NCI-H1930 (cell line): ENCODE measurements at places on chromosomes 5 and 9.

GRCh38 chr5:75734913-75735789 lies 17.9 kb upstream of the POC5 start:
- peak; percentile 15 for DNase-seq

GRCh38 chr5:170306381-170306831 lies 8.8 kb upstream of the LCP2 start:
- no peak for DNase-seq

DNA sequence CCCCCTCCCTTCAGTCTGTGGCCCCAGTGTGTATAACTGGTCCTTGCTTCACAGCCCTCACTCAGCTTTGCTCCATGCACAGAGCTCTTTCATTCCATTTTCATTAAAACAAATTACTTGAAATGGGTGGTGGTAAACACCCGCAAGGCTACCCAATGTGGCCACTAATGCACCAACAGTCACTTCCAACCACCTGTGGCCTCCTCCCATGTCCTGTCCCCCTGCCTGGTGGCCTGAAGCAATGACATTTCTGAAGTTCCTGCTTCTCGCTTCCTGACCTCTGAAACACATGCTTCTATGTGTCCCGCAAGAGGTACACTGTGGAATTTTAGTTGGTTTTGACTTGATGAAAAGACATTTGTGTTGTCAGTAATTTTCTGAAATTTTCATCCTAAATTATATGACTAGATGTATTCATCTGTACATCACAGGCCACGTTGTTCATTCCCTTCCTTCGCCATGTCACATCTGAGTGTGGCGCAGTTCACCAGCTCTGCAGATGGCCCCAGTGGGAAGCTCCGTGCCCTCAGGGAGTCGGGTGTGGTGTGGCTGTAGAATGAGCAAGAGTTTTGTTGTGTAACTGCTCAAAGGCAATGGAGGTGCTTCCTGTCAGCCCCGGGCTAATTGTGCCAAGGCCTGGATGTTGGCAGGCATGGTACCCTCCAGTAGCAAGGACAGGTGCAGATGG lies 9.6 kb downstream of the ROPN1L start:
- DNase-seq: no peak

DNA sequence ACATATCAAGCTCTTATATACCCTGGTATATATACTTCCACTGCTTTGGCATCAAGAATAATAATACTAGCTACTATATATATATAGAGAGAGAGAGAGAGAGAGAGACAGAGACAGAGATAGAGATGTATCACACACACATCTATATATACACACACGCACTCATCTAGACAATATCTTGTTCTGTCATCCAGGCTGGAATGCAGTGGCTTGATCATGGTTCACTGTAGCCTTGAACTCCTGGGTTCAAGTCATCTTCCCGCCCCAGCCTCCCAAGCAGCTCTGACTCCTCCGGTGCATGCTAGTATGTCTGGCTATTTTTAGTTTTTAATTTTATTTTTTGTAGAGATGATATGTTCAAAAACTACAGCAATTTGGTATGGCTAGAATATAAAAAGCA lies 22.5 kb downstream of the ANKHD1 start:
- no peak for DNase-seq

GRCh38 chr5:56501781-56502557 lies 268.8 kb upstream of the ANKRD55 start:
- no peak for DNase-seq

DNA sequence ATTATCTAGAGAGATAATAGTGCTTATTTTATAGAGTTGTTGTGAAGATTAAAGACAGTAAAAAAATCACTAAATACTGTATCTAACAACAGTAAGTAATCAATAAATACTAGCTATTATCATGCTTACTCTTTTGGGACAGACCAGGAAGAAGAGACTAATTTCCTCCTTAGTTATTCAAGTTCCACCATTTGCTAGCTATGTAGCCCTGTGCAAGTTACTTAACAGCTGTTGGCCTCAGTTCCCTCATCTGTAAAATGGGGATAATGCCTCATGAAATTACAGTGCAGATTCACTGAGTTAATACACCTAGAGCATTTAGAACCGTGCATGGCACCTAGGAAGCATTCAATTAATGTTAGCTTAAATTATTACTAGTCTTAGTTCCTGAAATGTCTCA lies 2.6 kb downstream of the RBM18 start:
- DNase-seq: no peak

DNA sequence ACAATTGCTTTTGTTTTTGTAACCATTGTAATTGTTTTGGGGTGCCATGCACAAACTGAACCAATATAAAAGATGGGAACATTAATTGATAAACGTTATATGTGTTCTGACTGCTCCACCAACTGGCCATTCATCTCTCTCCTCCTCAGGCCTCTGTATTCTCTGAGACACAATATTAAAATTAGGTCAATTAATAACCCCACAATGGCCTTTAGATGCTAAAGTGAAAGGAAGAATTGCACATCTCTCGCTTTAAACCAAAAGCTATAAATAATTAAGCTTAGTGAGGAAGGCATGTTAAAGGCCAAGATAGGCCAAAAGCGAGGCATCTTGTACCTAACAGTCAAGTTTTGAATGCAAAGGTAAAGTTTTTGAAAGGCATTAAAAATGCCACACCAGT lies 448.4 kb upstream of the ITGA1 start:
- no peak for DNase-seq

DNA sequence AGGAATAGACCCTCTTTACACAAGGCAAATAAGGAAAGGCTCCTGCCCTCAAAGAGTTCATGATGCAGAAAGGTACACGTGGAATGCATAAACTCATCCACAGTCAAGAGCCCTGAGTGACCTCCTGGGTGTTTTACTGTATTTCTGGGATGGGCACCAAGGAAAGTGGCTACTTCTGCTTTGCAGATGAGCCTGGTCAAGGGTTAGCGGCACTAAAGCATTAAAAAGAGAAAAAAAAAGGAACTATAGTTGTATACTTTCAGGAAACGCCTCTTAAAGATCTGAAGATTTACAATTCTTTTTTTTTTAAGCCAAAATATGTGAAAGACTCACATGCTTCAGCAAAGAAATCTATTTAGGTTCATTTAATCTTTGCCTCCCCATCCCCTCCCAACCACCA lies 366.2 kb upstream of the PDE4D start:
- no peak for DNase-seq

DNA sequence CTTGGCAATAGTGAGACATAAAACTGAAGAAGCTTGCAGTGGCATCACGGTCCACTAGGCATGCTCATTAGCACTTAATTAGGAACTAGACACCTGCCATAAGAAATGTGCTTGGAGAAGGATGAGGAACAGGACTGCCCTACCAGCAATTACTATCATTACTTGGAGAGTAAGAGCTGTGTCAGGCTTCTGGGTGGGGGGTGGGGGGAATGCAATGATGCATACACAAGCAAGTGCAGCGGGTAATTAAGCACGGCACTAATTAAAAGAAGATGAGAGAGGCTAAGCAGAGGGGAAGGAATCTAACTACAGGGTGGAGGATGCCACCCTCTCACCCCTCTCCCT lies 53.1 kb downstream of the TLE1 start:
- DNase-seq: no peak

- DNase-seq: no peak
Observed at GRCh38 chr5:95928724-95929253, 32.9 kb downstream of the ELL2 start.

- no peak for DNase-seq
Observed at GRCh38 chr5:9408964-9409363, 136.9 kb downstream of the SEMA5A start.

DNA sequence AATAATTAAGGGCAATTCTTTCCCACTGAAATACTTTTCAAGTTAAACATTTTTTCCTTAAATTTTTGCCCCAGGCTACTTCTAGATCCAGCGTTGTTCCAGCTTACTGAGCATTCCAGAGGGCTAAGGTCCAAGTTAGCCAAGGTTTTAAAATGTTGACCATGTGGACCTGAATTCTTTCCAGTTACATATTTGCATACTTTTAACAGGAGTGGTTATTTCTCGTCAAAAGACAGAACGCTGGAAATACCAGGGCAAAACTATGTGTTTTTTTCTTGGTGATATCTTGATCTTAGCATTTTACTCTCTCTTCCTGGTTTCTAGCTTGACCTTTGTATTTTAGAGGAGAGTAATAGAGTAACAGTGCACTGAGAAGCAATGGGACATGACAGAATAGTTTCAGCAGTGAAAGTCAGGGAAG lies 32.8 kb downstream of the TMC1 start:
- DNase-seq: no peak

DNA sequence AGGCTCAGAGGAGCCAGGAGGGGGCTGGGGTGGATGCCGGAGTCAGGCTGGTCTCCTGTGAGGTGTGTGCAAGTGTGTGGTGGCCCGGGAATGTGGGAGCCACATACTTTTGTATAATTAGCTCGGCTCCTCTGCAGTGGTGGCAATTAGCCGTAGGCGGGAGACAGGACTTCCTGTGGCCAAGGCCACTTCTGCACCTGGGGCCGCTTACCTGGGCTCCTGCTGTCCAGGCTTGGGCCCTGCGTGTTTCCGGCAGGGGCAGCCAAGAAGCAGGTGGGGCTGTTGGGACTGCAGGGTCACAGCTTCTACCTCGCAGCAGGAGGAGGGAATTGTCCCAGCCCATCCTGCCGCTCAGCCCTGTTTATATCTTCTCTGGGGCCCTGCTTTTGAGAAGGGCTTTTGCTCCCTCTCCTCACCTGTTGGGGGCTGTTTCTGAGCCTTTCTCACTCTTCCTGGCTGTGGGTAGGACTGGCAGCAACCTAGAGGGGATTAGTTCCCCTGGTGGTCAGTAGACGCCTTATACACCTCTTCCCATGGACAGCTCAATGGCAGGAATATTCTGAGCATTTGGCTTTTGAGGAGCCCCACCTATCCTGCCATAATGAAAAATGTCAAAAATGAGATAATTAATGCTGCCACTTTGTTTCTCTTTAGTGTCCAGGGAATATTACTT lies 145.4 kb upstream of the PITX1 start:
- DNase-seq: no peak

DNA sequence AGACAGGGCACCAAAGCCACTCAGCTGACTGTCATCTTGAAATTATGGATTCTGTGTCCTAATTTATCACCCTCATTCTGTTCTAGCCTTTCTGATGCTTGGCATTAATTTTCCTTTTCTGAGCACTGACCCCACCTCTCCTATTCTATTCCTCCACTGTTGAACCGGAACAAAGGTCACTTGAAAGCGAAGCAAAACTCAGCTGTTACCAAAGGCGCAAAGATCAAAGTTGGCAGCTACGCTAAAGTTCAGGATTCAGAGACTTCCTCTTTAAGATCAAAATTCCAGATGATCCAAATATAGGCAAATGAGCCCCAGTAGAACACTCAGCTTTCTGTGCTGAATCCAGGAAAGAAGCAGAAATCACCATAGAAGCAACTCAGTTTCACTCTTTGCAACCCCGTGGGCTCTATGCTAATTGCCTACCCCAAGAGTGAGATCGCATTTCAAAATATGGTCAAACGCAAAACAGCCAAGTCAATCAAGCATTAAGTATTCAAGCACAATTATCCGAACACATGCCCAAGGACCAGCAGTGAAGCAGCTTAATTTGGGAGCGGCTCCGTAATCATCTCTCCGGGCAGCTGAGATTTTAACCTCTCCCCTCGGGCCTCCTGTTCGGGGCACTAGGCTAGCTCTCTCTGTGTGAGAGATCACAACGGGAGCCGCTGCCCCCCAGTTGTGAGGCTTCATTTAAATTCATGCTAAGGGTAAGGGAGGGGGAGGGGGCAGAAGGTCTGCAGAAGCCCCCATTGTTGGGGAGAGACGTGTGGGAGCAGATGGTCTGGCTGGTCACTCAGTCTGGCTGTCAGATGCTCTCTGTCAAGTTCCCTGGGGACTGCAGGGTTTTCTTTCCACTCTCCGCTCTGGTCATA lies 288.6 kb downstream of the ELAVL2 start:
- no peak for DNase-seq

GRCh38 chr5:81486711-81487110 lies 92.8 kb upstream of the ACOT12 start:
- DNase-seq: no peak

DNA sequence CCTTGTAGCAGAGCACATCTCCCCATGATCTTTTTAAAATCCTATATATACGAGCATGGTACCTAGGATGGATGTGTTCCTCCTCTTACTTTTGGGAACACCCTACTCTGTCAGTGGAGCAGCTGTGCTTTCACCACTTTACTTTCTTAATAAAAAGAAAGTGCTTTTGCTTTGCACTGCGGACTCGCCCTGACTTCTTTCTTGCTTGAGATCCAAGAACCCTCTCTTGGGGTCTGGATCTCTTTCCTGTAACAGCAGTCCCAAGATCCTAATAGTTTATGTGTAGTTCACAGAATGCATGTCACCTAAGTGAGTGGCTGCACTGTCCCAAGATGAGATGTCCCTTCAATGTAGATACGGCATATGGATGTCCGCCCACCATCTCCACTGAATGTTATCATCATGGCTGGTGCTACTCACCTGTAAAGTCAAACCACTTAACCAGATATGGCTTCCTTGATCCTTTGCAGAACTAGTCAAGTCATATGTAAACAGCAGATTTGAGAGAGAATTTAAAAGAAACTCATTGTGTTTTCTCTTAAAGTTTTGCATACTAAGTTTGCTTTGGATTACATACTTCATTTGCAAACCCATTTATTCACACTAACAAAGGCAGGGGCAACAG lies 1.9 kb downstream of the FGF1 start:
- no peak for DNase-seq

DNA sequence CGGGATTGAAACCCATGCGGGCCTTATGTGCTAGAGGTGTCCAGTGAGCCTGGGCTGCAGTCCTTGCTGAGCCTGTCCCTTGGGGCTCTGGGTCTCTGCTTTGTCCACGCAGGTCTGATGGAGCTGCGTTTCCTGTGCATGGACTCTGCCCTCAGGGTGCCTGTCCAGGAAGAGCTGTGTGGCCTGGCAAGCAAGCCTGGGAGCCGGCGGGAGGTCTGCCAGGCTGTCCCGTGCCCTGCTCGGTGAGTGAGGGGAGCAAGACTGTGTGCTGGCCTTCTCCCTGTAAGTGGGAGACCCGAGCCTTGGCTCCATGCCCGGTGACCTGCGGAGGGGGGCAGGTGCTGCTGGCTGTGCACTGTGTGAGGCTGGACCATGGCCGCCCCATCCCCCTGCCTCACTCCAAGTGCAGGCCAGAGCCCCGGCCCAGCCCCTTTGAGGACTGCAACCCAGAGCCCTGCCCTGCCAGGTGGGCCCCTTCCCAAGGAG lies 11.2 kb upstream of the CACFD1 start:
- DNase-seq: no peak

DNA sequence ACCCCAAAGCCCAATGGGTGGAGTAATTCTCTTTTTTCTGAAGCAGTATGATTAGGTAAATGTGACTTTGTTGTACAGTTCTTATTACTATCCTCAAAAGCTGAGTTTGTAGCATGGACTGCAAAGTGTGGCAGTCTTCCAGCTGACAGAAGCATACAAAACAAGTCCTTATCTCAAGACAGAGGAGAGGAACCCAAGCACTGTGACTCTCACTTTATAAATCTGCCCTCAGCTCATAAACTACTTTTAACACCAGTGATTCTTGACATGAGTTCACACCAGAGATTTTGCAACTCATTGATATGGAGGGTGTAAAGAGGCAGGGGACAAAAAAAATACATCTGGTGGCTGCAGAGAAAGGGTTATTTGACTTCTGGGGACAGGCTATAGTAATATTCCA lies 251.6 kb downstream of the NTRK2 start:
- no peak for DNase-seq

- no peak for DNase-seq
Observed at GRCh38 chr9:22208846-22209585, 199.9 kb upstream of the CDKN2B start.
